ENCODE measurements at places on chromosomes 2 and 18. TPM values are rescaled to one million over a fixed set of nuclear protein-coding genes. Genes with fewer than 3 reads are reported as not detected.

DNA sequence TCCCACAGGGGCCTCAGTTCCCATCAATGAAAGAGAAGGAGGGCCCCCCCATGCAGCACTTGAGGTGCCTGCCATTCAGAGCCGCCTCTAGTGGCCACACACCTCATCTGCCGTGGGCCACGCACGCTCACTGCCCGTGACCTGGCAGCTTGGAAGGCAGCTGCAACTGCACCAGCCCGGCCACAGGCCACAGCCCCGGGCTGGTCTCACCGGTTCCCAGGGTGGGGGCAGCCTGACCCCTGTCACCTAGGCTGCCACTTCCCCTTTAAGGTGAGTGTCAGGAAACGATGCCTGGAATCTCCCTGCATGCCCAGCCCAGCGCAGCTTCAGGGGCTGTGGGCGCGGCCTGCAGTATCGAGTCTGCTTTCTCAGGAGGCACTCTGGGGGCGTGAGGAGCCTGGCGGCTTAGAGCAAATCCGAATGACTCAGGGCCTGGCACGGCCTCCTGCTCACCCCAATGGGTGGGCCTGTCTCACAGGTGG lies 2.6 kb downstream of the MAB21L4 start:
- DNase-seq: no peak

GRCh38 chr18:32674491-32674890 lies 98.3 kb downstream of the KLHL14 start:
- no peak for DNase-seq

- DNase-seq: no peak
Observed at GRCh38 chr2:109138449-109138848, 9.4 kb downstream of the SH3RF3 start.

The GALNT5 gene
- total RNA-seq: 0.10 TPM

DNA sequence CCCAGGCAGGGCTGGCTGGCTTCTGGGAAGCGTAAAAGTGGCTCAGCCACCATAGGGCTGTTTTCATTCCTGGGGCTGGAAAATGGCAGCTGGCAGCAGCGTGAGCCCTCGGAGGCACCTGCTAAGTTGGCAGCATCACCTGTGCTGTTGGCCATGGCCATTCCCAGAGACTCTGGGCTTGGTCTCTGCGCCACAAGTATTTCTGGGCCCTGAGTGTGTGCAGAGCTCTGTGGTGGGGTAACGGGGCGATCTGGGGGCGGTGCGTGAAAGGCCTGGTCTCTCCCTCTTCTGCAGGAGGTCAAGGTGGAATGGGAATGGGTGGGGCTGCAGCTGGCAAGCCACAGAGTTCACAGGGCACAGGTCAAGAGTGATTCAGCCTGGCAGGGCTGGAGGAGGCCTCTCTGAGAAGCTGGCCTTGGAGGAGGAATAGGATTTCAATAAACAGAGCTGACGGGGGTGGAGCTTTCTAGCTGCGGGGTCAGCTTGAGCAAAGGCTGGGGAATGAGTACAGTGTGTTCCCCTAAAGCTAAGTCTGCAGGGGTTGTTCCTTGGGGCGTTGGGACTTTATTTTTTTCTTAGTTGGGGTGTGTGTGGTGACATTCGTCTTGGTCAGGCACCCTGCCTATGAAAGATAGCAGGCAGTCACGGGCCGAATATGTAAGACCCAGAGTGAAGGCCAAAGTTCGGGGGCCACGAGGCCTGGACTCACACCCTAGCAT lies 10.3 kb upstream of the NTSR2 start:
- no peak for DNase-seq

The MFSD2B gene
- 0.16 TPM for total RNA-seq

DNA sequence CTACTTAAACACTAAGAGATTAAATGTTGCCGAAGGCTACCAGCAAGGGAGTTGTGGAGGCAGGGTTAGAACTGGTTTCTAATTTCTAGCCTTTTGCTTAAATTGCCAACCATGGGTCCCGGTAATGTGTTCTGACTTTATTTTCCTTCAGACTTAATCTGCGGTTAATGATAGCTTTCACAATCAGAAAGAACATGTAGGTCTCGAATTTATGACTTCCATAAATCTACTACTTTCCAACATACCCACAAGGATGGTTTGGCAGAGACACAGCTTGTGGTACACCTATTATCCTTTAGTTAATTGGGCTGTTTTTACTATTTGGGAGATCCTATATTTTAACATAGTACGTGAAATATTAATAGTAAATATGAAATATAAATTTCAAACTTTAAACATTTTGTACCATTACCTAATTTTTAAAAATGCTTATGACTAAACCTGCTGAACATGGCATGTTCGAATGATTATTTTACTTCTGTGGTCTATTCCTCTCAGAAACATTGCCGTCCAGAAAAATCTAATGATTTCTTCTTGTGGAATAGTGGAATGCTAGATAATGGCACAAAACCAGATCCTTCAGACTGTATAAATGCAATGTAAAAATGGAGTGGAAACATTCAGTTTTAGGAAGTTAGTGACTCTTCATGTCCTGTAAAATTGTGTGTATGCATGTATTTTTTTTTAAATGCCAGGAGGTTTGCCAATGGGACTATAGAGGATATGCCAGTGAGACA lies 41.3 kb downstream of the PARD3B start:
- DNase-seq: no peak

The CYP27C1 gene
- total RNA-seq: not detected

DNA sequence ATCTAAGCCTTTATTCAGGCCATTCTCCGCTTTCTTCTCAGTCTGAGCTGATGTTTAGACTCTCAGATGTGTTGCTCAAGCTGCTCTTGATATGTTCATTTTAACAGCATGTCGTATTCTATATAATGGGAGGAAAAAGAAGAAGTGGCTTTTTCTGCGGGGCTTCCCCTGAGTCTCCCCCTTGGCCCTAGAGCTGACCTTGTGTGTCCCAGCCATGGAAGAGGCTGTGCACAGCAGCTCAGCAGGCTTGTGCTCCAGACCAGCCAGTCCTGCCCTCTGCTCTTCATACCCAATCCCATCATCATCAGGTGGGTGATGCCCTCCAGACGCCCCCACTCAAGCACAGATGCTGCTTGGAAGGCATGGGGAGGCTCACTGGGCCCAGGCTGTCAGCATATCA lies 155.1 kb upstream of the CELF4 start:
- no peak for DNase-seq

GRCh38 chr2:107742460-107743027 lies 84.1 kb upstream of the RGPD4 start:
- no peak for DNase-seq

The OTX1 gene
- total RNA-seq: not detected

The CTLA4 gene
- total RNA-seq: 55.0 TPM

The CHRND gene
- total RNA-seq: not detected

GRCh38 chr2:27721335-27721734 lies 50.2 kb upstream of the MRPL33 start:
- no peak for DNase-seq

DNA sequence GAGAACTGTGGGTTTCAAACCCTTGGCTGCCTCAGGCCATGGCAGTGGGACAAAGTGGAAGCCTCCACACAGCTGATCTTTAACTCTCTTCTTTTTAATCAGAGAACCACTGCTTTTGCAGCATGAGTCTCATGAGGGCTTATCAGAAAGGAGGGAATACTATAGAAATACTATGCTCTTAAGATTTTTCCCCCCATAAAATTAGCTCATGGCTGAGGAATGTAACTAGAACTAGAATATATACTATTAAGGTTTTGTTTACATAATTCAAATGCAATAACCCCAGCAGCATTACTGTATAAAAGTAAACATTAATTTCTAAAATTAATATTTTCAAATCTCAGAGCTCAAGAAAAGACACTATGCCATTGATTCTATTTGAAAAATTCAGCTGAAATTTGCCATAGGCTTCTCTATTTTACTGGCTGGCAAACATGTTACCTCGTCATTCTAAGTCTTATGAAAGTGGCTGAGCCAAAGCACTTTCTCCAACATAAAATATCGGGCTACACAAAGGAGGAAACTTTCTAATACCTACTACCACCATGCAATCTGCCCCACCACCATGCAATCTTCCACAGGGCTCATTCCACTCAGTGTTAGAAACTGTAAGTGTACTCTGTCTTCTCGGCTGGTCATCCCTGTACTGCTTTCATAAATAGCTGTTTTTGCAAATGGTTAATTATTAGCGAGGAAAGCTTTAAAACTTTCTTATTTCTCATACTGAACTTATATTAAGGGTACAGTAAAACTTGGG lies 42.5 kb downstream of the WDR35 start:
- DNase-seq: no peak

- DNase-seq: no peak
Observed at GRCh38 chr2:215431778-215432758, 3.8 kb downstream of the FN1 start.

- DNase-seq: no peak
Observed at GRCh38 chr2:217857624-217858506, 144.9 kb downstream of the TNS1 start.

The NFATC1 gene
- total RNA-seq: 94.8 TPM

The MGAT4A gene
- 59.1 TPM for total RNA-seq

The TMEM17 gene
- total RNA-seq: not detected

The HOXD13 gene
- total RNA-seq: not detected

DNA sequence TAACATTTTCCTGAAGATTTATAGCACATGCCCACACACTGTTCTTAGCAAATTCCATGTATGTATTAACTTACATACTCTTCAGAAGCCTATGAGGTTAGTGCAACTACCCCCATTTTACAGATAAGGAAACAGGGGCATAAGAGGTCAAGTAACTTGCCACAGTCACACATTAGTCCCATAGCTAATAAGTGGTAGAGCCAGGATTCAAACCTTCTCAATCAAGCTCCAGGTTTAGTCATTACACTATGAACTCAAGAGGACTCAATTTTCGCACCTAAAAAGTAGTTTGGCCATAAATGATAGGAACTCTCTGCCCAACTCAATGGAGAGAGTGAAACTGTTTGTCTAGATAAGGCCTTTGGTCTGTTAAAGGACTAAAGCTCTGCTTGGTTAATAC lies 9.7 kb upstream of the RIF1 start:
- DNase-seq: no peak

The RDH14 gene
- total RNA-seq: 8.2 TPM

GRCh38 chr18:59690186-59690982 lies 6.8 kb downstream of the CCBE1 start:
- DNase-seq: no peak

DNA sequence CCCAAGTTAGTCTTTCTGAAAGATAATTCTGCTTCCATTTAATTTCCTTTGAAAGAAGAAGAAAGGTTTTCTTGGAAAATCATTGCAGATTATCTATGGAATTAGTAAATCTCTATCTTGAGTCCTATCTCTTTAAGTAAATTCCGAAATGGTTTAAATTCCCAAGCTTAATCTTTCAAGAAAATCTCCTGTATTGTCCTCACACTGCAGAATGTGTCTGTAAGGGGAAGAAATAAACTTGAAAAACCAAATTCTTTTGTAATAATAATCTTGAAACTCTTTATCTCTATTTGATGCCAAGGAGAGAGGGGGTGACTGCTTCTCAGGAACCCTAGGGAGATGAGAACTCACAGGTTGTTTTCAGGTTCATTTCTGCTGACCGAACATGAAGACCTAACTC lies 150.8 kb upstream of the ARHGAP28 start:
- DNase-seq: no peak

The CYTIP gene
- total RNA-seq: 596 TPM

DNA sequence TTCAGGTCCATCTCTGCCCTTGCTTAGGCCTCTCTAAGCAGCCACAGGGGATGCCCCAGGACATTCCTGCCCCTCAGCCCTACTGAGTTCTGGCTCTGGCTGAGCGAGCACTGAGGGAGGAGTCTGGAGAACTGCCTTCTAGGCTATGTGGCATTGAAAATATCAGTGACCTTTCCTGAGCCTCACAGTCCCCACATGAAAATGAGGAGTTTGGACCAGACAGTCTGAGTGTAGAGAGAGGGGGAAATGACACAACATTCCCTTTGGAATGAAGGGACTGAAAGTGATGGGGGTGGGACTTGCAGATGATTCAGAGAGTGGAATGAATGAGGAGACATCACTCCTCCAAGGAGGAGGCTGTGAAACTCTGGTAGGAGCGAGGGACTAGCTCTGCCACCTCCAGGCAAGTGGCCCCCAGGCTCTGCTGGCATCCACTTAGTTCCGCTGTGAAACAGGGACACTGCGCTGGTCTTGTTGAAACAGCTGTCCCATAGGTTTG lies 8.0 kb downstream of the TNS1 start:
- no peak for DNase-seq

DNA sequence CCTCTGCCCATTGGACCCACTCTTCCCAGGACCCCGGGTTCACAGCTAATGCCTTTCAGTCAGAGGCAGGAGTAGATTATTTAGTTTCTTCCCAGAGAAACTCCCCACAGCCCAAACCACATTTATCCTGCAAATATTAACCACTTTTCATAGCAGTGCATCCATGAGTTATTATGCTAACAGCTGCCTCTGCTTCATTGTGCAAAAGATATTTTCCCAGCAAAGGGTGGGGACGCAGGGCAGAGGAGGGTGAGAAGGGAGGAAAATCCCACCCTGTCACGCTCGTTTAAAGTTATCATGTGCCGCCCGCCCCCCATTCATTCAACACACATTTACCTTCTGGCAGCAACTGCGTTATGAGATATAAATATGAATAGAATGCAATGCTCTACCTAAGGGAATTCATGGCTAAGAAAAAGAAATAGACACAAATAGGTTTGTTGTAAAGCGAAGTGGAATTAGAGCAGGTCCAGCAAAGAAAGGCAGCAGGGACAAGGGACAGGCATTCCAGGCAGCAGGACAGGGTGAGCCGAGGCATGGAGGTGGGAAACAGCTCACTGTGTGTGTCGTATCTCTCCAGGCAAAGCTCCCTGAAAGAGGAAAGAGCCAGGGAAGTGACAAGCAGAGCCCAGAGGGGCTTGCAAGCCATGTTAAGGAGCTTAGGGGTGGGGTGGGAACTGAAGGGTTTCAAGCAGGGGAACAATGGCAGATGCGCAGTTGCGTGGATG lies 46.3 kb upstream of the LTBP1 start:
- DNase-seq: no peak

- DNase-seq: no peak
Observed at GRCh38 chr2:118091631-118092030, 3.4 kb downstream of the INSIG2 start.

The MC2R gene
- not detected for total RNA-seq

DNA sequence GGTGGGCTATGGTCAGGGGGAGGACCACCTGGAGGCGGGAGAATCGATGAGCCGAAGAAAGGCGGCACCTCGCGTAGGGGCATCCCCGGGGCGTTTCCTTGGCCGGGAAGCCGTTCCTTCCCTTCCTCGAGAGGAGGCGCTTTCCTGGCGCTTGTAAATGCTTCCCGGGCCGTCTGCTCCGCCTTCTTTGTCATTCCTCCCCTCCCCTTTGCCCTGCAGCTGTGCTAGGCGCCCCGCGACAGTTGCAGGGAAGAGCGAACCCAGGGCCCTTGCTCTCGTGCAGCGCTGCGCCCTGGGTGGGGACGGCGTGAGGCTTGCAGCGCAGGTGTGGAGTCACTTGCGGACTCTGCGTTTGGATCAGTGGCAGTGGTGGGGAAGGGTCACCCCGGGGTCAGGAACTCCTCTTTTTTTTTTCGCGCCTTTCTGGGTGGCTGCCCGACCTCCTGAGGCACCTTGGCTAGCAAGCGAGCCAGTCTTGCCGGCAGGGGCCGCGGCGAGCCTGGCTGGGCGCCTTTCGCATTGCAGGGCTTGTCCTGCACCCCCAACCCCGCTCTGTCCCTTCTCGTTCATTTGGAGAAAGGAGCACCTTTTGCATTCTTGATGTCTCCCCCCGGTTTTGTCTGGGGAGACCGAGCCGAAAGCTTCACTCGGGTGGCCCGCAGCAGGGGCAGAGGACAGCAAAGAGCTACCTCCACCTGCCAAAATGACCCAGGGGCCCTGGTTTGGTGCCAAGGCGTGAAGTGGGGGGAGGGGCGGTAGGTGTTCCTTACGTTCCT lies 858 bp downstream of the KCNS3 start:
- no peak for DNase-seq

Data from activated naive CD4-positive, alpha-beta T cell treated with anti-CD3 and anti-CD28 coated beads, Interleukin-2, amount 50 U/mL, for 72 hours (primary cell).